ENCODE measurements at places on chromosomes 6 and 20.

DNA sequence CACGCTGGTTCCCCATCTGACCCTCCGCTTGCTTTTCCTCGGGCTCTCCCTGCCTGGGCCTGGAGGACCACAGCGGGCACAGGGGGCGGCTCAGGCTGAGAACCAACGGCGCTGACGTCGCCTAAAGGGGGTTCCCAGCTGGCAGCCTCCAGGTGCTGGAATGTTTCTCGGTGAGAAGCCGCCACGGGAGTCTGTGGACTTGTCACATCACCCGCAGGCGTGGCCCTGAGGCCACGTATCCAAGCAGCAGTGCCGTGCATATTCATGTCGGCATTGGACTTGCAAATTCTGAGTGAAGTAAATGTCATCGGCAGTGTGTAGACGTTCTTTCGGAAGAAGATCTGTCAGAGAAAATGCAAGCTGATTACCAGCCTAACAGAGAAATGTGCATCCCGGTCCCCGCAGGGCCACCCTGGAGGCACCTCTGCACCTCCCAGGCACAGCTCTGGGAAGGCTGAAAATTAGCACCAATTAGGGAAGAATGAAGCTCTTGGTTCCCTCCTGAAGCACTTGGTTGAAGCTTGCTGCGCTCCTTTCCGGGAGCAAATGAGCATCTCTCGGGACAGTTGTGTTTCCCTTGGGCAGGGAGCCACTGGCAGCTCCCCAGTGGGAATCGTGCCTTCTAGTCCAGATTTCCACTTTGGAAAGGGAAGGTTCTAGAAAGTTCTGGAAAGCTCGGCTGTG lies 24.3 kb downstream of the NTSR1 start:
- DNase-seq: no peak

DNA sequence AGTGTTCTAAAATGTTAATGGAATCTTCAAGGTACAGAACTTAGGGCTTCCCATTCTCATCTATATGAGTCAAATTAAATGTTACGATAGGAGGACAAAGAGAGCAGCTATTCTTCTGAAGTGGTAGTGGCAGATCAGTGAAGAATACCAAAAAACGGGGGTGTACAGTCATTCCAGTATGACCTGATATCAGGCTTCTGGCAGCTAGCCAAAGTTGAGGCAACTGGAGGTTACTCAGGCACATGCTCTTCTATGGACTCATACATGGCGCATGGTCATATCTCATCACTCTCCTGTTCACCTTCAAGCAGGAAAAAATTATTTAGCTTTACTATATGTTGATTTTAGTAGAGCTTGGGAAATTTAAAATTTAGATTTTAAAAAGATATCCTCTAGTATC lies 1608.8 kb downstream of the GRIK2 start:
- DNase-seq: no peak

- no peak for DNase-seq
These were observed 107.8 kb downstream of the OGFRL1 start for GRCh38 chr6:71396410-71396801.

DNA sequence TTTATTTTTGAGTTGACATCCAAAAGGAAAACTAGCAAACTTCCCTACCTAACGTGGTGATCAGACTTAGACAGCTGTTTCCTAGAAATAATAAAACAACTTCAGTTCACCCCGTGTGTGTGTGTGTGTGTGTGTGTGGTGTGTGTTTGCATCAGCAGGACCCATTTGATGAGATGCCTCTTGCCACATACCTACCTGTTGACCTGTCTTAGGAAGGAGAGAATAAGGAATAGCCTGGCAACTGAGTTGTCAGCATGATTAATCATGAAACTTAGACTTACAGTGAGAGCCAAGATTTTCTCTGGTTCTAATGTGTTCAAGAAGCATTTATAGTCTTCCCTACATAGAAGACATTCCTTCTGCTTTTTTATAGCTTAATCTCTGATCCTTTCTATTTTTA lies 16.1 kb upstream of the PBOV1 start:
- DNase-seq: no peak

- peak; percentile 33 for DNase-seq
These were observed 470 bp downstream of the AGER start for GRCh38 chr6:32183483-32184083.

DNA sequence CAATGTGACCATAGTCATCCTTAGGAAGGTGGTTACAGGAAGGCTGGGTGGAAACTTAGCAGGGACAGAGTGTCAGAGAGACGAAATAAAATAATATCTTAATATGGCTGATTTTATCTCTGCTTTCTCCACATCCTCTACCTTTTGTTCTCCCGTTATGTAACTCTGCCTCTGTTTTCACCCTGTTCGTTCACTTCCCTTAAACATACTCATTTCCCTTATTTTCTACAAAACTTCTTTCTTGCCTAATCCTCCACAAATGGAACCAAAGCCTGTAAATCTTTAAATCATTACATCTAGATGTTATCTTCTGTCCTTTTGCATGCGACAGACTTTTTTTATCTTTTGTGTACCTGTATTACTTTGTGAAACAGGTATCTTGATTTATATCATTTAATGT lies 23.3 kb upstream of the CRIP3 start:
- DNase-seq: no peak

- peak; percentile 96 for DNase-seq
These were observed 25.8 kb upstream of the TMEM217 start for GRCh38 chr6:37283671-37284151.

- peak; percentile 98 for DNase-seq
These were observed 133.5 kb downstream of the SCML4 start for GRCh38 chr6:107690643-107691061.

- no peak for DNase-seq
These were observed 3.3 kb downstream of the PDE7B start for GRCh38 chr6:135854799-135855198.

GRCh38 chr6:143677891-143678791 lies at the start of gene PHACTR2:
Gene PHACTR2, plus strand, starts transcription at chr6:143677965. Its CDS starts 199 bp downstream, at chr6:143678164.
- DNase-seq: peak; percentile 98

- DNase-seq: no peak
These were observed 141.9 kb upstream of the GJE1 start for GRCh38 chr6:141990840-141991239.

DNA sequence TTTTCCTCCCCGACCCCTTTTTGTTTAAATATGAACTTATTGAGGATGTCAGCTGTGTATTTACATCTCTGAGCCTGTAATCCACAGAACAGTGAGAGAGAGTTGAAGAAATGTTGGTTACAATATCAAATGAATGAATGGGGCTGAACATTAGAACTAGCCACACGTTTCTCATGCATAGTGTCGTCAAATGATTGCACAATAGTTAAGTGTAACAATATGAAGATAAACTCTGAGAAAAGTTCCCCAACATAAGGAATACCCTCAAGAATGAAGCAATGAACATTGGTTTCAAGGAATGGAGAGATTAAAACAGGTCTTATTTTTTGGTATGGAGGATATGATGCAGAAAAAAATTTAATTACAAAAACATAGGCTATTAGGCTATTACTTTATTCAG lies 100.5 kb upstream of the DTNBP1 start:
- no peak for DNase-seq

GRCh38 chr6:389622-390021 lies 1.9 kb upstream of the IRF4 start:
- DNase-seq: no peak

- DNase-seq: peak; percentile 85
These were observed 37.1 kb upstream of the NCOA3 start for GRCh38 chr20:47464380-47465101.

GRCh38 chr20:36804425-36804824 lies 30.9 kb upstream of the DSN1 start:
- DNase-seq: no peak

- no peak for DNase-seq
These were observed 35.3 kb upstream of the BCAS1 start for GRCh38 chr20:54105653-54106052.

GRCh38 chr20:57811374-57812020 lies 101.7 kb upstream of the PMEPA1 start:
- DNase-seq: peak; percentile 33

- no peak for DNase-seq
These were observed 15.5 kb upstream of the MROH8 start for GRCh38 chr20:37194621-37195417.

DNA sequence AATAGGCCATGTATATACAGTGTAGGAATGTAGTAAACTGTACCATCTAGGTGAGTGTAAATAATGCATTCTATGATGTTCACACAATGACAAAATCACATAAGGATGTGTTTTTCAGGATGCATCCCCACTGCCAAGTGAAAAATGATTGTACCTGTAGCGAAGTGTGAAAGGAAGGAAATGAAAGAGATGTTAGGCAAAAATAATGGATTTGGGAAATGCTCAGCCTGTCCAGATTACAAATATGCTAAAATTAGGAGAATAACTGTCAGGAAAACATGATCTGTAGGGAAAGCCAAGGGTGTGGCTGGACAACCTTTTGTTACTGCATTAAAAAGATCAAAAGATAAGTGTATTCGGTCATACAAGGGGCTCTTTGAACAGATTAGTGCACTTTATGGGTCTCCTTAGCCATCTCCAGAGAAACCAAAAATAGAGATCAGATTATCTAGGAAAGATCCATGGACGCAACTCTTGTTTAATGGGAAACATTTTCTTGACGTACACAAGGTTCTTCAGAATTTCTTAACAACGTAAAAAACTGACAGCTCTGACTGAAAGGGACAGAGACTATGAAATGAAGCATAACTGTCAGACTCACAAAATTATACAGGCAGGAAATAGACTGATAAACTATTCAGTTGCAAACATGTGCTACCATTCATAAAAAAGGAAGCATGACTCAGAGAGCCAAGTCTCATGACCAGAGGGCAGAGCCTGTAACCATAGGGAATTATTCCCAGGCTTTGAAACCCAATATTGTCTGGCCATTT lies 253.6 kb upstream of the RAB32 start:
- DNase-seq: peak; percentile 53

DNA sequence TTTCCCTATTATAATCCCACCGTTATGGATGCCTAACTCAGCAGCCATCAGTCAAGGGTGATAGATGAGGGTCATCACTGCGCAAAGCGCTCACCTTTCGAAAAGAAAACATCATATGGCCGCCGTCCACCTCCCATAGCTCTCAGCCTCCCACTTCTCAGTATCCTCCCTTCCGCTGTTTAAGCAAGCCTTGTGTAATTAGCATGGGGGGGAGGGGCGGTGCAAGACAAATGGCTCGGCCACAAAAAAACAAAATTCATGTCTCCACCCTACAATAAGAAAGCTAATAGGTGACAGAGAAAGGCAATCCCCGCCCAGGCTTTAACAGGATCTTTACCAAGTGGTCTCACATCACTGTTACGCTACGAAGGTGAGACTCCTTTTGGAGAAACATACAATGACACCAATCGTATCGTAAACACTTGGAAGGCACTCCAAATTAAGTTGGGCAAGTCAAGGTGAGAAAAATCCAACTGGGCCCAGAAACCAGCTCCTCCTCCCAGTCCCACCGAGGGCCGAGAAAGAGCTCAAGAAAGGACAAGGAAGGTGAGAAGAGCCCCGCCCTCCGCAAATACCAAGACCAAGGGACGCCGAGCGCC lies 645 bp downstream of the DDX39B start:
- DNase-seq: peak; percentile 71

DNA sequence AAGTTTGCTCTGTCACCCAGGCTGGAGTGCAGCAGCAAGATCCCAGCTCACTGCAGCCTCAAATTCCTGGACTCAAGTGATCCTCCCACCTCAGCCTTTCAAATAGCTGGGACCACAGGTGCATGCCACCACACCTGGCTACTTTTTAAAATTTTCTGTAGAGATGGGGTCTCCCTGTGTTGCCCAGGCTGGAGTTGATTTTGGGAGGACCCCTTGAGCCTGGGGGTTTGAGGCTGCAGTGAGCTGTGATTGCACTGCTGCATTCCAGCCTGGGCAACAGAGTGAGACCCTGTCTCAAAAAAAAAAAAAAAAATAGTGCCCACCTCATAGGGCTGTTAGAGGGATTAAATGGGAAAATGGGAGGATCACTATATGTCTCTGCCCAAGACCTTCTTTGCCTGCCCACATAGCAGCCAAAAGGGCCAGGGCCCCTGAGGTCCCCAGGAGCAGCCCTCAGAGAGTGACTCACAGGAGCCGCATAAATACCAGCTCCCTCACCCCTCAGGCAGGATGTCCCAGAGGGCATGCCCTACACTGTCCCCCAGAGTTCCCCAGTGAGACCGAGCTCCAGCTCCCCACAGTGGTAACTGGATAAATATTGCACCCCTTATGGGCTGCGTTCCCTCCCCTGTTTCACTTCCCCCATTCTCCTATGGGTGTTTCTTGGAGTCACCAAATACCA lies 11.7 kb upstream of the MDGA1 start:
- no peak for DNase-seq

DNA sequence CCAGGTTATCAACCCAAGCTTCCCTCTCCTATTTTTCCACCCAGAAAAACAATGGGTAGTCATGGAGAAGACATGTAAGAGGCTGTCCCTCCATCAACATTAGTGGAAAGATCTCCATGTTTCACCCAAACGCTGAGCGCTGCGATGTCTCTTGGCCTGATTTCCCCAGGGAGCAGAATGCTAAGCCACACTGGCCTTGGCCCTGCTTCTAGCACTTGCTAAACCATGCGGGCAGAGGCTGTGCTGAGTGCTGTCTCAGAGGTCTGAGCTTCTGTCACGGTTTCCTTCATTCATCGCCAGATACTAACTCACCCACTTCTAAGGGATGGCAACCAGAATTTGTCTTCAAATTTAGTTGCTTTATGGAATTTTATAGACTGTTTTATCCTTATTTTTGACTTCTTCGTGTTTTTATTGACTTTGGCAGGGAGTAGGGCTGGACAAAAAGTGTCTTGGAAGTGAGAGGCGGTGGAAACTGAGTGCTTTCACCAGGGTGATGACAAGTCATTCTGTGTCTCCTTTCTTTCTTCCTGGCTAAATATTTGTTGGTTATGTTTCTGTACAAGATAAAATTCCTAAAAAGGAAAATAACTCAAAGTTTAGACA lies 181.4 kb upstream of the UST start:
- no peak for DNase-seq

DNA sequence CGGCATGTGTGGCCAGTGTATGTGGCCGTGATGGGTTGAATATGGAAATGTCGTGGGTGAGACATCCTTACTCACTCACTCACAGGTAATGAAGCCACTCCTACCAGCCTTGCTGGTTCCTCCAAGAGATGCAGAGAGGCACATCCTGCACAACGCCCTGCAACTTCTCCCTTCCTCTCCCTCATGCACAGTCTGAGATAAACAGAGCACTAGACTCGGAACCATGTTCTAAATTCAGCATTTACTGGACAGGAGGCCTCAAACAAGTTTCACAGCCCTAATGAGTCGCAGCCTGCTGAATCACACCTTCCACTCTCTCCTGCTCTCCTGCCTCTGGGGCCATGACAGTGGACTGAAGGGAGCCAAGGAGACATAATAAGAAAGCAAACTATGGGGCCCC lies 91.2 kb downstream of the ISM1 start:
- no peak for DNase-seq

DNA sequence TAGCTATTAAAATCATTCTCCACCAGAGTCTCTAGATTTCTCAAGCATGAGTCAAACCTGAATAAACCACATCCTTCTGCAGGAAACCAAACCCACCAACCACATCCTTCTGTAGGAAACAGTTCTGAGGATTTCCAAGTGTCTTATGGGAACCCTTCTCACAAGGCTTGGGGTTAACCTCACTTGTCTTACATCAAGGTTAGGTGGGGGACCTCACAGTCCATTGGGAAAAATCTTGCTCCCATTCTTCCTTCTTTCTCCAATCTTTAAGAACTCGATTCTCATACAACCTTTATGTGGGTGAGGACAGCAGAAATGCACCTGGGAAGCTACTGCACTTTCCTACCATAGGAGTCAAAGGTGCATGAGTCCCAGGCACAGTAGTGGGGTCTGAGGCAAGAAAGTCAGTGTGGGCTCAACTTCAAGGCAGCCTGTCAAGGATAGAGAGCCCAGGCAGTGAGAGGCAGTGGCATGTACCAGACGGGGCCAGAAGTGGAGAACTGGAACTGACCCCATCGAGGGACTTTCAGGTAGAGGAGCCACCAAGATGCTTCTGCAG lies 114.5 kb downstream of the SLC22A3 start:
- DNase-seq: peak; percentile 19

Data from muscle of leg (tissue), 16 donors.